ENCODE measurements at places on chromosomes 7 and 10. TPM values are rescaled to one million over a fixed set of nuclear protein-coding genes. Genes with fewer than 3 reads are reported as not detected.

The TMEM176A gene
- 106 TPM for total RNA-seq

The FGFR2 gene
- 68.8 TPM for total RNA-seq

- H3K4me3 ChIP-seq: no peak overlapping the region
These were observed 280.5 kb downstream of the KCND2 start for GRCh38 chr7:120553491-120553890.

DNA sequence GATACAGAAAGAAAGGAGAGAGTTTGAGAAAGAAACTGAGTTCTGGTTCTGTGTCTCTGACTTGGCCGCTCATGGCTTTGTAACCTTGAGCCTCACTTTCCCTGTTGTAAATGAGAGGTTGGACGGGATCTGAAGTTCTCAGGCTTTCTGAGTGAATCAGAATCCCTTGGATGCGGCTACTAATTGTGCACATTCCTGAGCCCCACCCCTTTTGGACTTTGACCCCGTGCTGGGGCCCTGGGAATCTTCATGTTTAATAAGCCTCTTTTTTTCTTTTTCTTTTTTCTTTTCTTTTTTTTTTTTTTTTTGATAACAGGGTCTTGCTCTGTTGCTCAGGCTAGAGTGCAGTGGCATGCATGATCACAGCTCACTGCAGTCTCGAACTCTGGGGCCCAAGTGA, 26.9 kb downstream of the SLC25A28 start:
- no peak overlapping the region for H3K27ac ChIP-seq
- H3K36me3 ChIP-seq: no peaks in the 10 kb centered on the region
- peaks cover 16% of the 10 kb centered on the region for H3K27me3 ChIP-seq

- peaks cover 4% of the 10 kb centered on the region for H3K36me3 ChIP-seq
- no peak overlapping the region for H3K27ac ChIP-seq
- peaks cover 12% of the 10 kb centered on the region for H3K4me1 ChIP-seq
- no peak for DNase-seq
These were observed 37.8 kb downstream of the RSU1 start for GRCh38 chr10:16779384-16779915.

The OR2A5 gene
- not detected for total RNA-seq

The SLC16A12 gene
- total RNA-seq: 3.7 TPM

GRCh38 chr10:118258285-118258684, 83.8 kb downstream of the FAM204A start:
- H3K36me3 ChIP-seq: no peaks in the 10 kb centered on the region
- no peak overlapping the region for H3K4me3 ChIP-seq
- H3K4me1 ChIP-seq: peaks cover 31% of the 10 kb centered on the region
- DNase-seq: no peak
- H3K27me3 ChIP-seq: peaks cover 83% of the 10 kb centered on the region
- H3K27ac ChIP-seq: no peak overlapping the region

The CRTAC1 gene
- 5.3 TPM for total RNA-seq

DNA sequence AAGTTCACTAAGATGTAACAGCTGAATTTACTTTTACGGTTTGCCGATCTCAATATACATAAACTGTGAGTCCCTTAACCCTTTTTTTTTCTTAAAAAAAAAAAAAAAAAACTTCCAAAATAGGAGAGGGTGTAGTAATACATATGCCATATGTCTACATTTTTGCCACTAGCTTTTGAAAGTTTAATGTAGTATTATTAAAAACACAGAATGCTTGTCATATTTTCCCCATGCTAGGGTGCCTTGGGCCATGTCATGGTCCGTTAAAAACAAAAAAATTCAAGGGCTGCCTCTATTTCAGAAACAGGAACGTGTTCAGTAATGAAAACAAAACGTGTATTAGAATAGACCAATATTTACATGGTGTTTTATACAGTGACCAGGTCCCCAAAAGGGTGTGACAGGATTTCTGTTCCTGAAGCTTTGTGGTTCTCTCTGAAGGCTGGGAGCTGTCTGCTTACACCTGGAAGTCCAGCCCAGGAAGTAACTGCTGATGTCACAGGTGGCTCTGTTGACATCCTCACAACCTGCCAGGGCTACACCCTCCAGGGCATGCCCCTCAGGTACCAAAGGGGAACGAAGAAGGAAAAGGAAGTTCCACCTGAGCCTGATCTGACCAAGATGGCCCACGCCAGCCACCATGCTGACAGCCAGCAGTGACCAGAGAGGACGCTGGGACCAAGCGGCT, 79.0 kb downstream of the COBL start:
- peaks cover 51% of the 10 kb centered on the region for H3K4me1 ChIP-seq
- DNase-seq: no peak
- no peaks in the 10 kb centered on the region for H3K27me3 ChIP-seq
- no peaks in the 10 kb centered on the region for H3K36me3 ChIP-seq
- no peak overlapping the region for H3K27ac ChIP-seq

The GSDME gene
- 5.6 TPM for total RNA-seq

Measured in type B pancreatic cell (in vitro differentiated cells).